Stimulated activated CD4-positive, alpha-beta T cell treated with anti-CD3 and anti-CD28 coated beads, TNF-alpha, amount 100 ng/mL, for 48 hours (primary cell): ENCODE measurements at places on chromosomes 11 and 22.

DNA sequence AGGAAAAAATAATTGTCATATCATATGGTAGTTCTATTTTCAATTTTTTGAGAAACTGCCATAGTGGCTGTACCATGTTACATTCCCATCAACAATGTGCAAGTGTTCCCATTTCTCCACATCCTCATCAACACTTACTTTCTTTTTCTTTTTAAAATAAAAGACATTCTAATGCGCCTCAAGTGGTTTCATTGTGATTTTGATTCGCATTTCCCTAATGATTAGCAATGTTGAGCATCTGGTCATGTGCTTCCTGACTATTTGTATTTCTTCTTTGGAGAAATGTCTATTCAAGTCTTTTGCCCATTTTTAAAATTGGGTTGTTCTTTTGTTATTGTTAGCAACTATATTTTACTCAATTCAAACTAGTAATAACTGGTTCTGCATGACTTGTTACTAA lies 8.4 kb downstream of the MCHR1 start:
- DNase-seq = no peak

DNA sequence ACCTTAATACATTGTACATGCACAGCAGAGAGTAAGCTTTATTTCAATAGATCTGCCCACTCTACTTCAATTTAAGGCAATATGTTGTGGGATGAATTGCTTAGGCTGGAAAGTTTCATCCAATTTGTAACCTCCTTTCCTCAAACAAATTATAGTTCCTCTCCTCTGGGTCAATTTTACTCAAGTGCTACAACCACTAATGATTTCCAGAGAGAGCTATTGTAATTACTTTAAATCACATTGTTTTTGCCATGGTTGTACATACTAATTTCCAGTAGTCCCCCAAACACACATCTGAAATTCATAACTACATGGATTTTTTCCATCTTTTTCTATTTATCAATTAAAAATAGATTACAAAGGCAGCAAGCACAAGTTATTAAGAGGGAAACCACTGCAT lies 72.9 kb downstream of the APIP start:
- DNase-seq = no peak

GRCh38 chr11:110505528-110506284 lies 76.0 kb downstream of the FDX1 start:
- DNase-seq = no peak

- DNase-seq = no peak
Measured at GRCh38 chr22:50436015-50436830, 38.6 kb downstream of the SBF1 start.

- DNase-seq = no peak
Measured at GRCh38 chr11:92552942-92553341, 328.3 kb downstream of the FAT3 start.
